Thyroid gland (tissue), 4 donors: ENCODE measurements at places on chromosomes 7 and 10.

DNA sequence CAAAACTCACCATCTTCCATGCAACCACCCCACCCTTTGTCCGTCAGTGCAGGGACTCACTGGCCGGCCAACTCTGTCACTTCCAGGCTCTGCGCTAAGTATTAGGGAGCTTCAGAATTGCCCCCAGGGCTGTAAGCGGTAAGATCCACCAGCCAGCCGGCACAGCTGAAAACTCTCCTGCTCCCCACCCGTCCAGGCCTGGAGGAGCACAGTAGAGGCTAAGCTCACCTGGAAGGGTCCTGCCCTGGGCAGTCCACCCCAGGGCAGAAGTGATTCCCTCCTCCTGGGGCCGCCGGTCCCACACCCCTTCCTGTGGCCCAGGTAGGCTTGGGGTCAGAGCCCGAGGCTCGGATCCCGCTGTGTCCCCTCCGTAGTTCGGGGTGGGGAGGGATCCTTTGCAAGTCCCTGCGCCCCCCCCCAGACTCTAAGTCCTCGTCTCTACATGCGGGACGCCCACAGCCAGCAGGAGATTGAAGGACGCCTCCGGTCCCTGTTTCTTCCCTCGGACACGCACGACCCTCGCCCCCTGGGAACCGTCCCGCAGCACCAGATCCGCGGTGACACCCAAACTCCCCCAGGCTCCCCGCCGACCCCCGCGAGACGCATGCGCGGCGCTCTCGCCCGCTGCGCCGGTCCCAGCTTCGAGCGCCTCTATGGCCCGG lies 138.9 kb downstream of the ARHGAP22 start:
- H3K4me1 ChIP-seq: peaks cover 41% of the 10 kb centered on the region
- H3K36me3 ChIP-seq: no peaks in the 10 kb centered on the region
- no peak for DNase-seq
- H3K27ac ChIP-seq: peak overlapping the region; percentile 82

DNA sequence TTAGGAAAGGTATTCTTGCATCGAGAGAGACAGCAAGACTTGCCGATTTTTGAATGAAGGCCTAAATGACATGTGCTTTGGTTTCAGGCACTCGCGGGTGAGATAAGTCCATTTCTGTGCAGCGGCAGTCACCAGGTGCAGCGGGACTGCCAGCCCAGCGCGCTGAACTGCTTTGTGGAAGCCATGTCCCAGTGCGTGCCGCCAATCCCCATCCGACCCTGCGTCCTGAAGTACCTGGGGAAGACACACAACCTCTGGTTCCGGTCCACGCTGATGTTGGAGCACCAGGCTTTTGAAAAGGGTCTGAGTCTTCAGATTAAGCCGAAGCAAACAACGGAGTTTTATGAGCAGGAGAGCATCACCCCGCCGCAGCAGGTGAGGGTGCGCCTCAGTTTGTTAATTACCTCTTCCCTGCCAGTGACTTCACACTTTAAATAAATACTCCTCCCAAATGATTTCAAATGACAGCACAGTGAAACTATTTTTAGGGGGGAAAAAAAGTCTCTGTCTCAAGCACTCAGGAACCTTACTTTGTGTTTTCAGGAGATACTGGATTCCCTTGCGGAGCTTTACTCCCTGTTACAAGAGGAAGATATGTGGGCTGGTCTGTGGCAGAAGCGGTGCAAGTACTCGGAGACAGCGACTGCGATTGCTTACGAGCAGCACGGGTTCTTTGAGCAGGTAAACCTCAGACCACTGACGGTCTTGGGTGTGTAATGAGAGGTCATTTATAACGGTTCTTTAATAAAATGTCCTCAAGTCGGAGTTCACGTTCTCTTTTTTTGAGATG lies 98.3 kb downstream of the TRRAP start:
- DNase-seq: no peak
- peaks cover 71% of the 10 kb centered on the region for H3K36me3 ChIP-seq
- no peak overlapping the region for H3K27ac ChIP-seq
- H3K4me1 ChIP-seq: no peaks in the 10 kb centered on the region
- H3K27me3 ChIP-seq: no peaks in the 10 kb centered on the region
- H3K4me3 ChIP-seq: no peak overlapping the region

DNA sequence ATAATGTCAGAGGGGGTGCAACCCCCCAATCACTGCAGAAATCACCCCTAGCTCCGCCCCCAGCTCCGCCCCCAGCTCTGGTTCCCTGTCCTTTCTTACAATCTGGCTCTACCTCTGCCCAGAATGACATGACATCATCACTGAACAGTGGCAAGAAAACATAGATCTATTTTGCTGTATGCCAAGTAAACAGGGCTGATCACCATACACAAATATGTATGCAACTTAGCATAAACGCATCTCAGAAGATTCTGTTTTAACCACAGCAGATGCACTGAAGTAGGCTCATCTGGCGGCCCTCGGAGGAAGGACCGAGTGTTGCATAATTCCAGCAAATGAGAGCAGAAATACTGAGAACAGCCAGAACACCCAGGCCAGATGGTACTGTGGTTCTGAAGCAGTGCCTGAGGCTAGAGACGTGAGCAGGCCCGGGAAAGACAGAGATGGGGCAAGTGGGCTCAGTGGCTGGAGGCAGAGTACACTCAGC lies 293.3 kb upstream of the KLF14 start:
- no peaks in the 10 kb centered on the region for H3K36me3 ChIP-seq
- no peak for DNase-seq
- H3K4me3 ChIP-seq: no peak overlapping the region

- no peaks in the 10 kb centered on the region for H3K27me3 ChIP-seq
- no peaks in the 10 kb centered on the region for H3K36me3 ChIP-seq
- peaks cover 8% of the 10 kb centered on the region for H3K4me1 ChIP-seq
- no peak overlapping the region for H3K4me3 ChIP-seq
- peak; percentile 64 for DNase-seq
Observed at GRCh38 chr7:111098011-111098925, 7.3 kb downstream of the LRRN3 start.

- no peaks in the 10 kb centered on the region for H3K4me1 ChIP-seq
- DNase-seq: no peak
- no peak overlapping the region for H3K27ac ChIP-seq
- no peak overlapping the region for H3K4me3 ChIP-seq
- no peaks in the 10 kb centered on the region for H3K36me3 ChIP-seq
Observed at GRCh38 chr10:112022196-112022595, 161.4 kb downstream of the GPAM start.

- H3K27ac ChIP-seq: peak overlapping the region; percentile 75
- peaks cover 50% of the 10 kb centered on the region for H3K4me1 ChIP-seq
- no peaks in the 10 kb centered on the region for H3K36me3 ChIP-seq
- no peak overlapping the region for H3K4me3 ChIP-seq
- peak; percentile 43 for DNase-seq
- no peaks in the 10 kb centered on the region for H3K27me3 ChIP-seq
Observed at GRCh38 chr10:78805176-78805575, 263.6 kb upstream of the ZMIZ1 start.

- H3K36me3 ChIP-seq: no peaks in the 10 kb centered on the region
- DNase-seq: no peak
- H3K27ac ChIP-seq: no peak overlapping the region
- H3K4me1 ChIP-seq: no peaks in the 10 kb centered on the region
Observed at GRCh38 chr10:21959998-21960397, 43.5 kb downstream of the DNAJC1 start.

GRCh38 chr7:4665661-4666060 lies 16.4 kb upstream of the FOXK1 start:
- no peaks in the 10 kb centered on the region for H3K36me3 ChIP-seq
- no peaks in the 10 kb centered on the region for H3K27me3 ChIP-seq
- H3K4me3 ChIP-seq: no peak overlapping the region
- DNase-seq: no peak

DNA sequence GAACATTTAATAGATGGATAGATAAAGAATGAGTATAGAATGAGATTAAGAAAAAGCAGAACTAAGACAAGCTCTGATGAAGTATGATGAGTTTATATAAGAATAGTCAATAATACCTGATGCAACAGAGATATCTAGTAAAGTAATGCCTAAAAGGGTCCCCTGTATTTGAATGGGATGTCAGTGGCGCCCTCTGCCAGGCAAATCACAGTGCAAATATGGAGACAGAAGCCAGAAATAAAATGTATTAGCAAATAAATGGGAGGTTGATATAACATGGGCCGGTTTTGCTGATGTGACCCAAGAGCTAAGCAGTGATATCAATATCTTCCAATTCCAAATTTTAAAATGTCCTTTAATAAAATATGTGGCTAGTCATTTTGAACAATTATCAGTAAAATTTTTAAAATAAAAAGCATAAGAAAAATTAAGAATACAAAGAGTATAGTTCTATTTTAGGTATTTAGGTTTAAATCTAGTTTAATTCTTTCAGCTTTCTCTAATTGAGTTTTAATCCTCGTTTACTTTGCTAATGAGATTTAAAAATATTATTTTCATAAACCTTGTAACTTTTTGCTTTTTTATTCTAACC lies 62.6 kb downstream of the ADK start:
- H3K36me3 ChIP-seq: no peaks in the 10 kb centered on the region
- H3K4me1 ChIP-seq: no peaks in the 10 kb centered on the region
- no peak overlapping the region for H3K4me3 ChIP-seq

- peak; percentile 38 for DNase-seq
- peak overlapping the region; percentile 16 for H3K27ac ChIP-seq
- no peaks in the 10 kb centered on the region for H3K36me3 ChIP-seq
- H3K4me1 ChIP-seq: peaks cover 73% of the 10 kb centered on the region
- H3K27me3 ChIP-seq: no peaks in the 10 kb centered on the region
- no peak overlapping the region for H3K4me3 ChIP-seq
Observed at GRCh38 chr7:74462707-74463100, 9.0 kb downstream of the GTF2IRD1 start.

- H3K27me3 ChIP-seq: no peaks in the 10 kb centered on the region
- no peaks in the 10 kb centered on the region for H3K4me1 ChIP-seq
- DNase-seq: no peak
- H3K4me3 ChIP-seq: no peak overlapping the region
- H3K36me3 ChIP-seq: no peaks in the 10 kb centered on the region
- H3K27ac ChIP-seq: no peak overlapping the region
Observed at GRCh38 chr10:28811639-28812349, 134.5 kb downstream of the BAMBI start.

DNA sequence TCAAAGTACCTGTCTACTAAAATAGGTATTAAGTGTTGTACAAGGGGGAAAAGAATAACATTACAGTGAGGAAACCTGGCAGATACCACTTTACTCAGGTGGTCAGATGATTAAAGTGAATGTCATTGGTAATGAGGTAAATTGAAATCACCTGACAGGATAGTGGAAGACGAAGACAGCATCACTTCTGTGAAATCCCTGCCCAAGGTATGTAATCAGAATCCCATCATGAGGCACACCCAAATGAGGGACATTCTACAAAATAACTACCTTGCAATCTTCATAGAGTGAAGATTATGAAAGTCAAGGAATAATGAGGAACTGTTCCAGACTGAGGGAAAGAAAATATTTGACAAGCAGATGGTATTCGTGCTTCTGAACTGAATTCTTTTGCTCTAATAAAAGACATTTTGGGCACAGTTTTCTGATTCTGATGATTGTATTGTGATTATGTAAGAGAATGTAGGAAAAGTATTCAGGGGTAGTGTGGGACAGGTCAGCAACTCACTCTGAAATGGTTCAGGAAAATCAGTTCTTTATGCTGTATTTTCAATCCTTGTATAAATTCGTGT lies 33.3 kb upstream of the ARMS2 start:
- no peaks in the 10 kb centered on the region for H3K36me3 ChIP-seq
- no peaks in the 10 kb centered on the region for H3K27me3 ChIP-seq
- H3K27ac ChIP-seq: no peak overlapping the region
- DNase-seq: no peak
- H3K4me3 ChIP-seq: no peak overlapping the region

DNA sequence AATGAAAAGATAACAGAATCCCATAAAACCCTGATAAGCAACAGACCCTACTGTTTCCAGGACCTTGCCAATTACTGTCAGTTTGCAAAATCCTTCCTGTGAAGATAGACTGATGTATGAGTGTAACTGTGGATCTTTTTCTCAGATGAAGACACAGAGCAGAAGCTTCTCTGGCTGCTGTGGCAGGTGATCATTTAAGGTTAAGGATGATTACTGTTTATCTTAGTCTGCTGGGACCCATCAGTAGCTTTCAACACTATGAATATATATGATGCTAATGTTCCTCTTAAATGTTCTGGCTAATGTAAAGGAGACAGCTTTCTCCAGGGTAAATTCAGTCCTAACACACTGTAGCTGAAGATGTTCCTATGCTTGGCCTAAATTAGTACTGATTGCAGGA lies 56.0 kb upstream of the CTTNBP2 start:
- H3K36me3 ChIP-seq: no peaks in the 10 kb centered on the region
- no peaks in the 10 kb centered on the region for H3K4me1 ChIP-seq
- H3K4me3 ChIP-seq: no peak overlapping the region
- no peak overlapping the region for H3K27ac ChIP-seq

DNA sequence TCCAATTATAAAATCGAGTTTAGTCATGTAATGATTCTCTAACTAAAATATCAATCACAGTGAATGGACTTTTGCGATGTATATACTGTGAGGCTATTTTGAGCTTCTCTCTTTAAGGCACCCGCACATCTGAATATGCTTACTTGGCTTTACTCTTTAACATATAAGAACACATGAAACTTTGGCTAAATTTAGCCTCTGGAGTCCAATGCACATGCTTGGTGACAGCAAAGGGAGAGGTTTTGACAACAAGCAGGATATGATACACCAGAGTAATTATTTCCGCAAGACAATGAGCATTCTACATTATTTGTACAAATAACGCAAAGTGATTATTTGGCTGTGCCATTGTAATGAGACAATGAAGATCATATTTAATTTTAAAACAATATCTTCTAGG lies 72.4 kb downstream of the ARID5B start:
- H3K4me1 ChIP-seq: no peaks in the 10 kb centered on the region
- no peak overlapping the region for H3K4me3 ChIP-seq
- no peak overlapping the region for H3K27ac ChIP-seq
- H3K27me3 ChIP-seq: no peaks in the 10 kb centered on the region
- no peak for DNase-seq

DNA sequence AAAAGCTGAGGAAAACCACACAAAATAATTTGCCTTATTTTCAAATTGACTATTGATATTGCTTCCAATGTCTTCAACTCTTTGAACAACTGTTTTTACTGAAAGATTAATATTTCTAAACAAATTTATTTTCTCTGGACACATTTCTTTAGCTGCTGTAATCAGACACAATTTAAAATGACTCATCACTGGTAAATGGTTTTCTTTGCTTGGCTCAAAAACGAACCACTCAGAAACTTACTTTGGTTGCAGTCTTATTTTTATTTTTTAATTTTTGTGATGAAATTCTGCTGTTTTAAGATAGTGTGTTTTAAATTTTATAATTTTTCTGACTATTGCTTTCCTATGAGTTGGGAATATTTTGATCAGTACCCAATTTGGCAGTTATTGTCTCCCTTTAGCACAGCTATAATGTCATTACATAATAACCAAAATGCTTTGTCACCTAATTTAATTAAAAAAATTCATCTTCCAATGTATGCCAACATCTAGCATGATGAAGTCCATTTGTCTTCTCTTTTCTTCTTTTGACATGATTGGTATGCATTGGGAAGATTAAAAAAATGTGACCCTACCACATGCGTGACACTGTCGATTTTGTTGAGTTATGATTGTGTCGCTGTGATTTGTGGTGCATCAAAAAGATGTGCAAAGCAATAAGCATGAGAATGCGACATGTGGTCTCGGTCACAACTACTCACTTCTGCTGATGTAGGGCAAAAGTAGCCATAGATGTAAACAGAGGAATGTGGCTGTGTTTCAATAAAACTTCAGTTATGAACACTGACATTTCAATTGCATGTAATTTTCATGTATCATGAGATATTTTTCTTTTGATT lies 222.3 kb downstream of the SUGCT start:
- no peaks in the 10 kb centered on the region for H3K4me1 ChIP-seq
- H3K27ac ChIP-seq: no peak overlapping the region
- no peaks in the 10 kb centered on the region for H3K36me3 ChIP-seq
- H3K4me3 ChIP-seq: no peak overlapping the region
